ENCODE measurements at places on chromosomes 2 and 18. TPM values are rescaled to one million over a fixed set of nuclear protein-coding genes. Genes with fewer than 3 reads are reported as not detected.

The UGT1A8 gene
- not detected for total RNA-seq

DNA sequence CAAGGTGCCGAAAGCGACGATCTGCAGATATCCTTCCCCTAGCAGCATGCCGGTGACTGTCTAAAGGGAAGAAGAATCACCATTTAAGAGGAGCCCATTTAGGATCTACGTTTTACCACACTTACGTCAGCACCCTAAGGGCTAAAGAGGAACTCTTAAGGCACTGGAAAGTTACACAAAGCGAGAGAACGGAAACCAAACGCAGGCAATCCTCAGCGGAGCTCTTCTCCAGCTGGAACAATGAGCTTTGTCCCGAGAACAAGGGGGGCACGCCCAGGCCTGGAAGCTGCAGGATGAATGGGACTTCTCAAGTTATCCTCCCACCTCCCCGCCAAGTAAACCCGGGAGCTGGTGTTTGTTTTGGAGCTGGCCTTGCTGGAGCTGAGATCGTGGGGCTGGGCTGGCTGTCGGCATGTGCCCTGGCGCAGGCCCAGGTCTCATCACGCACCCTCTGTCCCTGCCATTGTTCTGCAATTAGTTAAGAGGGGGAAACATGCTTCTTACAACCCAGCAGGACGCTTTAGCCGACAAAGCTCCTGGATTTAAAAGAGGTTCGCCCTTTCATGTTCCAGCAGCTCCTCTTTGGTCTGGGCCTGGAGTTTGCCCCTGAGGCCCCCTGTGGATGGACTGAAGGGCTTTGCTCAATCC lies 36.4 kb downstream of the PXDN start:
- DNase-seq, result peak; percentile 93

DNA sequence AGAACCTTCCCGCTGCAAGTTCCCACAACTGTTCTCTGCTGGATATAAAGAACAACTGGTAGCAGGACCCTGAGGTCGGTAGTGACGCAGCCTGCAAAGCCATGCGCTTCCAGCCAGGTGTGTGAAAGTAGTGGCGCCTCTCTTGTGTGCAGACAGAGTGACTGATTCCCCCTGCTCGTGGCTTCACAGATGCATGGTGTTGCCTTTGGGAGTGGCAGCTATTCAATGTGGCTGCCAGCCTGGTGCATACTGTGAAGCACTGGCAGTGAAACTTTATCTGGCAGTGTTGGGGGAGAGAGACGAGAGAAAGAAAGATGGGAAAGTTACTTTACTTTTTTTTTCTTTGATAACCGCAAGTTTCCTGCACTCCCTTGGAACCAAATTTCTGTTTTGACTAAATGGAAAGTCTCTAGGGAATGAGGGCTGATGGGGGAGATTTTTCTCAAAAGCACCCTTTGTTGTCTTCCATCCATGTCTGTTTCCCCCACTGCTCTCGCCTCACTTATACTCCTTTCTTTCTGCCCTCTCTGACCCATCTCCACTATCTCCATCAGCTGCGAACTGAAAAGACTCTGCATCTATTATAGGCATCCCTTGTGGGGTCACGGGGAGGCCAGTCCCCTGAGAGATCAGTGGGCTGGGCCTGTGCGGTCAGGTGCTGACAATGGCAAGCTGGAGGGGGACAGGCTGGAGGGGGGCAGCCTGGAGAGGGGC lies 90.0 kb upstream of the TNP1 start:
- no peak for DNase-seq

GRCh38 chr2:15652801-15653200 lies 61.1 kb downstream of the DDX1 start:
- DNase-seq, result no peak

DNA sequence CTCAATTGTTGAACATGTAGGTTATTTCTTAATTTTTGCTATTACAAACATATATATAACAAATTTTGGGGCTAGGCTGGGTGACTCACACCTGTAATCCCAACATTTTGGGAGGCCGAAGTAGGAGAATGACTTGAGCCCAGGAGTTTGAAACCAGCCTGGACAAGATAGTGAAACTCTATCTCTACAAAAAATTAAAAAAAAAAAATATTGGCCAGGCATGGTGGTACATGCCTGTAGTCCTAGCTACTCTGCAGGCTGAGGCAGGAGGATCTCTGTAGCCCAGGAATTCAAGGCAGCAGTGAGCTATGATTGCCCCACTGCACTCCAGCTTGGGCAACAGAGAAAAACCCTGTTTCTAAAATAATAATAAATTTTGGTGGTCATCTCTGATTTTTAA lies 23.5 kb downstream of the SLC4A1AP start:
- no peak for DNase-seq

DNA sequence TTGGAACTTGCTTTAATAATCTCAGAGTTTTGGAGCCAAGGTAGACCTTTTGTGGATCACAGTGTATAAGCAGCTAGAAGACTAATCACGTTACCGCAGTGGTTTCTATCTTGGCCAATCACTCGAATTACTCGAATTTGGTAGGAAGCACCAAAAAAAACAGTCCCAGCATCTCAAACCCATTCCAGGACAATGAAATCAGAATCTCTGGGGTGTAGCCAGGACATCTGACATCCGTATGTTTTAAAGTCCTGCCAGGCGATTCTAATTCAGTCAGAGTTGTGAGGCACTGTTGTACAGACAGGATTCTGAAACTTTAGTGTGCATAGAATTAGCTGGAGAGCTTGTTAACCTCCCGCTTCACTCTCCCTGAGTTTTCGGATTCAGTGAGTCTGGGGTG lies 30.8 kb downstream of the GRHL1 start:
- DNase-seq, result no peak

The TUBA4B gene
- not detected for total RNA-seq

DNA sequence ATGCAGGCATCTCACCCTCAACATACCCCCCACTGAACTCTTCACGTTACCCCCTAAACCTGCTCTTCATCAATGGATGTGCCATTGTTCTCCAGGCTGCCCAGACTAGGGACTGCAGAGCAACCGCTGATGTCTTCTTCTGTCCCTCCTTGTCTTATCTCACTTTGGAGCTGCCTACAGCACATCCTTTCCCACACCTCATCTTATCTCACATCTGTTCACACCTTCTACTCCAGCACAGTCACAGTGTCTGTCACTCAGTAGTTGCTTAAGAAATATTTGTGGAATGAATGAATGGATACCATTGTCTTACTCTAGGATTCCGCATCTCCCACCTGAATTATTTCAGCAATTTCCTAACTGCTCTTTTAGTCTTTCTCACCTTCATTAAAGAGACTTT lies 144.5 kb downstream of the ANTXR1 start:
- DNase-seq, result no peak

GRCh38 chr2:111710613-111711012 lies 173.4 kb downstream of the ANAPC1 start:
- no peak for DNase-seq

GRCh38 chr2:109070290-109070689 lies 58.7 kb upstream of the SH3RF3 start:
- DNase-seq, result no peak

The BARD1 gene
- 16.9 TPM for total RNA-seq

GRCh38 chr2:189848276-189848675 lies 64.0 kb downstream of the PMS1 start:
- DNase-seq, result no peak

- DNase-seq, result no peak
Observed at GRCh38 chr2:18273205-18273604, 287.2 kb downstream of the RDH14 start.

GRCh38 chr2:794554-795241 lies 117.5 kb upstream of the TMEM18 start:
- no peak for DNase-seq

The PDE11A gene
- total RNA-seq, result 0.18 TPM

The TRIM43 gene
- total RNA-seq, result not detected

The C2orf80 gene
- total RNA-seq, result not detected

DNA sequence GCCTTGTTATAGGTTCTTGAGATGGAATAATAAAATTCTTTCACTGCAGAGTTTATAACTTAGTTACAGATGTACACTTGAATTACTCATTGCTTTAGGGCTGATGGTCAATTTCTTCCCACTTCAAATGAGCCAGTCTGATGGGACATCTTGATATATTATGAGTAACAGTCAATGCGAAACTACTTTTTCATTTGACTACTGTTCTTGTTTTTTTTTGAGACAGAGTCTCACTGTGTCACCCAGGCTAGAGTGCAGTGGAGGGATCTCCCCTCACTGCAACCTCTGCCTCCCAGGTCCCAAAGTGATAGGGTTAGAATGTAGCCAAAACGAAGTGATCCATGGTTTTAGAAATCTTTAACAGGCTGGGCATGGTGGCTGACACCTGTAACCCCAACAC lies 57.1 kb downstream of the ST3GAL5 start:
- DNase-seq, result no peak

GRCh38 chr2:176637486-176638166 lies 368.4 kb downstream of the MTX2 start:
- peak; percentile 79 for DNase-seq

GRCh38 chr2:226887940-226888339 lies 52.1 kb downstream of the RHBDD1 start:
- no peak for DNase-seq

The KRTCAP3 gene
- total RNA-seq, result 0.82 TPM

GRCh38 chr2:100730290-100730868 lies 89.6 kb upstream of the NPAS2 start:
- peak; percentile 79 for DNase-seq

The RAB31 gene
- 27.7 TPM for total RNA-seq

All from right cardiac atrium (tissue), 5 donors.